ENCODE measurements at places on chromosomes 12 and 14.

GRCh38 chr14:82060219-82060618 is 526.6 kb upstream of the SEL1L start:
- DNase-seq = no peak

GRCh38 chr12:9050521-9051157 is 61.3 kb downstream of the KLRG1 start:
- DNase-seq = no peak

- DNase-seq = no peak
Measured at GRCh38 chr12:119461636-119462214, 127.2 kb downstream of the CCDC60 start.

DNA sequence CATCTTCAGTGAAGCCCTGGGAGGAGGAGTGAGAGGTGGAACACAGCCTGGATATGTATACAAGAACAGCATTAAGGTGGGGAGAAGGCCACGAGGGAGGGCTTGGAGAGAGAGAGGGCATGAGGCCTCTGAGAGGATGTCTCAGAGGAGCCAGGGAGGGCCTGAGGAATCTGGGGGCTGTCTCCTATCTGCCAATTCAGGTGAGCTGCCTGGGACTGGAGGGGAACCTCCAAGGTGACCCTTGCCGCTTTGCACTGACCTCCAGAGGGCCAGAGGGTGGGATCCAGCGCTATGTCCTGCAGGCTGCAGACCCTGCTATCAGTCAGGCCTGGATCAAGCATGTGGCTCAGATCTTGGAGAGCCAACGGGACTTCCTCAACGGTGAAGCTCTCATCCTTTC is 4.4 kb downstream of the ARHGEF25 start:
- no peak for DNase-seq
